NCI-H524 (cell line): ENCODE measurements at places on chromosomes 12 and 14.
A peak's percentile ranks its signal among the peaks of the same experiment; 100 is the strongest.

DNA sequence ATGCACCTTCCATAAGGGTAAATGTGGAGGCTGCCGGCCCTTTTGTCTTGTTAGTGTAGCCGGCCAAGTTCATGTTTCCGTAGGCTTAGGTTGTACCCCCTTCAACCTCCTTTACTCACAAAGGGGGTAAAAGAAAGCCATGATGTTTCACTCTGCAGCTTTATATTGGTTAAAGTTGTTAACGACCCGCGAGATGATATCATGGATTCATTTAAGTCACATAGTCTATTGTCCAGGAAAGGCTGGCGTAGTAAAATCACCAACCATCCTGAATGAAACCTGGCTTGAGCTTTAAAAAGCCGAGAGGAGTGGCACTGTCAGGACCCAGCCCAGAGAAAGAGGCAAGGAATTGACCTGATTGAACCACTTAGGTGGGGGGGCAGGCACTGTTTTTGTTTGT lies 1.3 kb downstream of the UNG start:
- DNase-seq, result no peak

- DNase-seq, result no peak
Measured at GRCh38 chr14:105223770-105224544, 24.4 kb upstream of the BTBD6 start.

- DNase-seq, result no peak
Measured at GRCh38 chr14:67508956-67509355, 20.4 kb upstream of the TMEM229B start.

DNA sequence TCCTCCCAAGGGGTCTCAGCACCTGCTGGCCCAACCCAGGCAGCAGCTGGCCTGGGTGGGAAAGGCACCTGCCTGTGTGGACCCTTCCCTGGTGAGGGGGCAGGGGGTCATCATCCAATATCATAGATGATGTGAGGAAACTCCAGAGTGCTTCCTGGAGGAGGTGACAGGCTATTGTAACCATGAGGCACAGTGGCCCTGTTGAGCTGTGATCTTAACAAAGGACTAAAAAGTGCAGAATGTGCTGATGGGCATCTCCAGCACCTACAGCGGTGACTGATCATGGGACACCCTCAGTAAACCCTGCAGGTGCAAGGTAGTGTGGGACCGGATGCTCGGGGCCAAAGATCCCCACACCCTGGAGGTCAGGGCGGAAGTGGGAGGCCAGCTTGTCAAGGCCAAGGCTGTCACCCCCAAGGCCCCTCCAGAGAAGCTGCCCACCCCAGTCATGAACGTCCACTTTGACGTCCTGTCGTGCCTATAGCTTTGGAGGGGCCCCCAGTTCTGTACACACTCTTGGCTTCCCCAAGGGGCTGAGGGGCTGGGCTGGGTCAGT lies 7.5 kb downstream of the MMP17 start:
- DNase-seq, result no peak

DNA sequence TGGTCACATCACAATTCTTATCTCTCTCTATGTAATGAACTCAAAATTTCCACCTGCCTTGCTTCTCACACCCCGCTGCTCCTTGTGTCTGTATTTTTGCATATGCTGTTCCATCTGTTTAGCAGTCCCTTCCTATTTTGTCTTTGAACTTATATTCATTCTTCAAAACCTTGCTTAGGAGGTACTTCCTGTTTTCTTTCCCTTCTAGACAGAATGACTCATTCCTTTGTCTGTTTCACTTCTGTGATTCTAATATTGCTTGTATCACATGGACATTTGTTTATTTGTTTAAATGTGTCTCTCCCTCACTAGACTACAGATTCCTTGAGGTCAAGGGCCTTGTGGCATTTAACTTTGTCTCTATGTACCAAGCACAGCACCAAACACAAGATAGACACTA lies 424.2 kb downstream of the ETNK1 start:
- DNase-seq, result no peak

DNA sequence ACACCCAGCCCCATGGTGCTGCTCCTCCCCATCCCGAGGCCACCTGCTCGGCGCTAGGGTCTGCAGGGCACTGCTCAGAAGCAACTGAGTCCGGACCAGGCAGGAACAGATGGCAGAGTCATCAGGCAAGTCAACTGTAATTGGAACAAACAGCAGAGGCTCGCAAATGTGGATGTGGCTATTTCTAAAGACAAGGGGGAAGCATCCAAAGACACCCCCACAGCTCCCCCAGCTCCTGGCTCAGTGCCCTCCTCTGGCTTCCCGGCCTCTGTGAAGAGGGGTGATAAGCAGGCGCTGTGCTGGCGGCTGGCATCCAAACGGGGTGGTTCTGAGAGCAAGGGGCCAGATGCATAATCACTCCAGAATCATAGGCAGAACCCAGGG lies 125.6 kb downstream of the PIWIL1 start:
- peak; percentile 86 for DNase-seq

GRCh38 chr12:122195405-122195804 lies 8.1 kb upstream of the B3GNT4 start:
- no peak for DNase-seq

- no peak for DNase-seq
Measured at GRCh38 chr12:66438601-66439000, 136.3 kb downstream of the HELB start.

DNA sequence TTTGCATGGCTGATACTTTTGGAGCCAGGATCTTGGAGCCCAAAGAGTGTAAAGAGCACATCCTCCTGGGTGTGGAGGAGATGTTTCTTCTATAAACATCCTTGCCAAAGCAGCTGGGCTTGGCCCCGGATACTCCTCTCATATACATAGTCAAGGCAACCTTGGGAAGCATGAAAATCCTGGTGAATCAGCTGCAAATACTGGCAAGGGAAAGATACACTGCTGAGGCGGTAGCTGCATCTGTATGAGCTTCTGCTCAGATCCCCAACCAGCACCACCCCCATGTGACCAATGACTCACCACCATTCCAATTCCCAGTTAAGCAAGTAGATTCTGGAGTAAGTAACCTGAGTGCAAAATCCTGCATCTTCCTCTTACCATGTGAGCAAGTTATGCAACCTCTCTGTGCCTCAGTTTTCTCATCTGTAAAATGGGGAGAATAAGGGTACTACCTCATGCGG lies 567.4 kb downstream of the MED13L start:
- DNase-seq, result no peak

DNA sequence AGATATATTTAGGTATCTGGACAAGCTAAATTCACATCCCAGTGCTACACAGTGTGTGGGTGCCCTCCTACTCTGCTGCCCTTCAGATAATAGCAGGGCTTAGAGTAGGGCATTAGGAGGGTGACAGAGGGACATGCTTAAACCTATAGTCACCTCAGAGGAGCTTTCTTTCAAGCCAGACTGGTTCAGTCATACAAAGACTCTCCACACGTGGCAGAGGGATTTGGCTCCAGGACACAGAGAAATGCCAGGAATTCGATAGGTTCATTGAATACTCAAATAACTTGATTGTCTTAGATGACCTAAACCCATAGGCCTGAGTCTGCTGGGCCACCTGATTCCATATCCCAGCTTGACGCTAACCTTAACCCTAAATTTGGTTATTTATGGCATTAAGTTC lies 163.5 kb downstream of the TPH2 start:
- DNase-seq, result no peak

DNA sequence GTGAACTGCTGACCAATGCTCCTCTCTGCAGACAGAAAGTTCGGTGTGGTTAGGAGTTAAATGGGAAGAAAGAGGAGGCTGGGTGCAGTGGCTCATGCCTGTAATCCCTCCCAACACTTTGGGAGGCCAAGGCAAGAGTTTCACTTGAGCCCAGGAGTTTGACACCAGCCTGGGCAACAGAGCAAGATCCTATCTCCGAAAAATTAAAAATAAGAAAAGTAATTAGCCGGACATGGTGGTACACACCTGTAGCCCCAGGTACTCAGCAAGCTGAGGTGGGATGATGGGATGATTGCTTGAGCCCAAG lies 19.0 kb downstream of the ATXN2 start:
- DNase-seq, result no peak

GRCh38 chr12:52215587-52216031 lies 17.4 kb upstream of the KRT7 start:
- DNase-seq, result no peak

DNA sequence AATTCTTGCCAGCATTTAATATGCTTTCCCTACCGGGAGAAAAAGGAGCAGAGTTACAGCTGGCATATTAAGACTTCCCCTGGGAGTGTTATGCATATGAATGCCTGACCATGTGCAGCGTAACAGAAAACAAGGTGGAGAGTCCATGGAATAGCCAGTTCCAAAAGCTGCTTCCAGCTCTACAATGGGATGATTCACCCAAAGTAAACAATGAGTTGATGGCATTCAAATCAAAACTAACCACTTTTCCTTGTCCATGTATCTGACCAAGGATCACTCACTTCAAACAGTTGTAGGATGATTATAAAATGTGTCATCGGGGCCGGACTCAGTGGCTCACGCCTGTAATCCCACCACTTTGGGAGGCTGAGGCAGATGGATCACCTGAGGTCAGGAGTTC lies 48.1 kb upstream of the BICDL1 start:
- no peak for DNase-seq

GRCh38 chr12:132631666-132632065 lies 13.1 kb downstream of the P2RX2 start:
- no peak for DNase-seq

- DNase-seq, result no peak
Measured at GRCh38 chr12:77256956-77257355, 191.6 kb upstream of the E2F7 start.

- DNase-seq, result peak; percentile 44
Measured at GRCh38 chr14:106044949-106045596, 518.7 kb downstream of the TMEM121 start.

GRCh38 chr12:63005382-63005781 lies 70.4 kb upstream of the PPM1H start:
- no peak for DNase-seq

GRCh38 chr14:78292003-78292402 lies 121.8 kb downstream of the NRXN3 start:
- no peak for DNase-seq

DNA sequence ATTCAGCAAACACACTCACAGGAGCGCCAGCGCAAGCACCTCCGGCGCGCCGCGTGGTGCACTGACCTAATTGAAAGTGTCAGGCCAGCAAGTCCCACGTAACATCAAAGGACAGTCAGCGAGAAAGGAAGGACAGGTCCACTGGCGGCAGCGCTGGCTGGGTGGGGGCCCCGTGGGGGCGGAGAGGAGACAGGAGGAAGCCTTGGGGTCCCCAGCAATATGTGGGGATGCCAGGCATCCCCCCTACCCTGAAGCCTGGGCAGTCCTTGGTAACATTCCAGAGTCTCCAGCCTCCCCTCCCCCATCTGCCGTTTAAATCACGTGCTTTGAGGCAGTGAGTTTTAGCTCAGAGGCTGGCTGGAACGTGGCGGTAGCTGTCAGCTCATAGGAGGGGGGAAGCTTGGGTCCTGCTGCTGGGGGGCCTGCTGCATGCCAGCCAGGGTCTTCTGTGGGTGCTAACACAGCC lies 159.2 kb downstream of the CALM1 start:
- DNase-seq, result no peak

- DNase-seq, result peak; percentile 72
Measured at GRCh38 chr12:1204581-1205121, 213.6 kb downstream of the ERC1 start.

DNA sequence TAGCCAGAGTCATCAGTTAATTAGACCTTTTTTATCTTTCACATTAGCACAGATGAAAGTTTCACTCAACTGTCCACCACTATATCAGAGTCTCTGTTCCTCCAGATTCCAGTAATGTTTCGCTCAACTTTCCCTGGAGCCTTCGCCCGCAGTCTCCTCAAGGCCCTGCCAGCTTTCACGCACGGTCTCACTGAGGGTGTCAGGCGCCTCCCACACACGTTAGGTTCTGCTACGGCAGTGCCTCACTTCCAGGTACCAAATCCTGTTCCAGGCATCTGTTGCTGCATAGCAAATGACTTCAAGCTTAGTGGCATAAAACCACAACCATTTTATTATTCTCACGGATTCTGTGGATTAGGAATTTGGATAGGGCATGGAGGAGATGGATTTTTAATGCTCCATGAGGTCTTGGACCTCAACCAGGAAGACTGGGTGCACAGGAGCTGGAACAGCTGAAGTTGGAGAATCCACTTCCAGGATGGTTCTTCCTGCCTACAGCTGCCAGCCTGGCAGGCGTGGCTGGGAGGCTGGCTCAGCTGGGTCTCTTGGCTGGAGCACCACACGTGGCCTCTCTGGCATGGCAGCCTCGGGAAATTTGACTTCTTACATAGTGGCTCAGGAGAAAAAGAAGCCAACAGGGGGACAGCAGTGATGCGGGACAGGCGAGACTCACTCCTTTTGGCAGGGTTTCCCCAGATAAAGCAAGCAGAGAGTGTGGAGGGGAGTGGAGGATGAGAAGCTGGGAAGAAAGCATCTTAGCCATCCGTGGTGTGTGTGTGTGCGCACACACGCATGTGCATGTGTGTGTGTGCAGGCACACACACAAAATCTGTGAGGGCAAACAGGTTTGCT lies 21.3 kb upstream of the BCDIN3D start:
- DNase-seq, result peak; percentile 77

GRCh38 chr12:25811656-25812126 lies 146.8 kb upstream of the RASSF8 start:
- DNase-seq, result no peak

DNA sequence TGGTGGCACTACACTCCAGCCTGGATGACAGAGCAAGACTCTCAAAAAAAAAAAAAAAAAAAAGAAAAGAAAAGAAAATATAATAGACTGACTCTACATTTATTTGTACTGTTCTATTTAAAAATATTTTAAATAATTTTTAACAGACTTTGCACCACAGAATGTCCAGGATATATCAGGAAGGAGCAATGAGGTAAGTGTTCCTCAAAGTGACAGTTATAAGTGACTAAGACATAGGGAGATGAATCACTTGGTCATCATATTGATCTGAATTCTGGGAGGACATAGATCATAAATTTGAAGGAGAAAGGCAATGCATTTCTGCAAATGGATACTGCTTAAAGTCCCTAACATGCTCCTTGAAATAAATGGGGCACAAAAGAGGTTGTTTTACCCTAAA lies 221.5 kb downstream of the KCNC2 start:
- no peak for DNase-seq

- no peak for DNase-seq
Measured at GRCh38 chr14:75144944-75145343, 18.1 kb upstream of the NEK9 start.

DNA sequence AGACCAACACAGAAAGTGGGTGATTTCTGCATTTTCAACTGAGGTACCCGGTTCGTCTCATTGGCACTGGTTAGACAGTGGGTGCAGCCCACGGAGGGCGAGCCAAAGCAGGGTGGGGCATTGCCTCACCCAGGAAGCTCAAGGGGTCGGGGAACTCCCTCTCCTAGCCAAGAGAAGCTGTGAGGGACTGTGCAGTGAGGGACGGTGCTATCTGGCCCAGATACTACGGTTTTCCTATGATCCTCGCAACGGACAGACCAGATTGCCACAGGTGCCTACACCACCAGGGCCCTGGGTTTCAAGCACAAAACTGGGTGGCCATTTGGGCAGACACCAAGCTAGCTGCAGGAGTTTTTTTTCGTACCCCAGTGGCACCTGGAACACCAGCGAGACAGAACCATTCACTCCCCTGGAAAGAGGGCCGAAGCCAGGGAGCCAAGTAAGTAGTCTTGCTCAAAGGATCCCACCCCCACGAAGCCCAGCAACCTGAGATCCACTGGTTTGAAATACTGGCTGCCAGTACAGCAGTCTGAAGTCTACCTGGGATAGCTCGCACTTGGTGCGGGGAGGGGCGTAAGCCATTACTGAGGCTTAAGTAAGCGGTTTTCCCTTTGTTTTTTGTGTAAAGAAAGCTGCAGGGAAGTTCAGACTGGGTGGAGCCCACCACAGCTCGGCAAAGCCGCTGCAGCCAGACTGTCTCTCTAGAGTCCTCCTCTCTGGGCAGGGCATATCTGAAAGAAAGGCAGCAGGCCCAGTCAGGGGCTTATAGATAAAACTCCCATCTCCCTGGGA lies 25.5 kb upstream of the NAA30 start:
- no peak for DNase-seq
